ENCODE measurements at places on chromosomes 13 and 19.
A peak's percentile ranks its signal among the peaks of the same experiment; 100 is the strongest.

DNA sequence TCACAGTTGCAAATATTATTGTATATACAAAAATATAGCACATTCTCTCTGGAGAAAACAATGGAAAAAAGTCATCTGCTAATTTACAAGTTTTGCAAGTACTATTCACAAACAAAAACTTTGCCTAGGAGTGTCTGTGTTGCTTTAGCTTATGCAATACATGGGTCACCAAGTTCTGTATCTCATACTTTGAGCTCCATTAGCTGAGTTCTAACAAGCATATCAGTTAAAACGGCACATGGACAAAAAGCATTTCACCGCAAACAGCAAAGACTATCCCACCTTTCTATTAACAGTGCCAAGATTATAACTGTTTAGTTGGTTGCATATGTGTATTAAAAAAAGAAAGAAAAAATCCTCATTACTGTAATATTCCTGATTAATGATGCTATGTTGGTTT, 4.6 kb downstream of the SPRY2 start:
- H3K36me3 ChIP-seq: no peaks in the 10 kb centered on the region
- peaks cover 5% of the 10 kb centered on the region for H3K27me3 ChIP-seq
- no peak for DNase-seq
- peaks cover 5% of the 10 kb centered on the region for H3K4me1 ChIP-seq
- H3K4me3 ChIP-seq: no peak overlapping the region

DNA sequence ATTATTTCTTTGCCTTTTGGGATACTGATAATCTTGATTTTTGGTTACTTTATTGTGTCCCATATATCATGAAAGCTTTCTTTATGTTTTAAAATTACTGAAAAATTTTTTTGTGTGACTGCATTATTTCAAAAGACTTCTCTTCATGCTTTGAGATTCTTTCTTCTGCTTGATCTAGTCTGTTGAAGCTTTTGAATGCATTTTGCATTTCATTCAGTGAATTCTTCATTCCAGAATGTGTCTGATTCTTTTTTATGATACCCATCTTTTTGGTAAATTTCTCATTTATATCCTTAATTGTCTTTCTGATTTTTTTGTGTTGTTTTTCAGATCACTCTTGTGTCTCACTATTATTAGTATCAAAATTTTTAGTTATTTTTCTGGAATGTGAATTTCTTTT, 210.1 kb downstream of the GGACT start:
- DNase-seq: no peak
- no peaks in the 10 kb centered on the region for H3K27me3 ChIP-seq
- H3K4me1 ChIP-seq: peaks cover 5% of the 10 kb centered on the region

DNA sequence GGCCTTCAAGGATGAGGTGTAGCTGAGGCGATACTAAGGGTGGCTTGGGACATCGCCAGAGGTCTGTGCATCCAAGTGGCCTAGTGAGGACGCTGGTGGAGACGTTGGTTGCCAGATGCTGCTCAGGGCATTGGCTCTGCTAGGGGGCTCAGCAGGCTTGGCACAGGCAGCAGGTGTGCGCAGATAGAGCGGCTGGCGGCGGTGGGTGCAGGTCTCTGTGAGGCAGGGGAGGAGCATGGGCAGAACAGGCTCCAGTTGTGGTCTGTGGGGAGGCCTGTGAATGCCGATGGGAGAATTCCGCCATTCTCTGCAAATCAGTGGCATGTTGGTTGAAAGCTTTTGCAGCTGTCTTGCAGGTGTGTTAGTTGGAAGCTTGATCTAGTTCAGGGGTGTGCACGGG, 21.2 kb downstream of the PRAM1 start:
- no peaks in the 10 kb centered on the region for H3K27me3 ChIP-seq
- H3K27ac ChIP-seq: peak overlapping the region; percentile 87
- peaks cover 72% of the 10 kb centered on the region for H3K4me1 ChIP-seq
- DNase-seq: no peak

- H3K4me3 ChIP-seq: no peak overlapping the region
- DNase-seq: no peak
- no peaks in the 10 kb centered on the region for H3K4me1 ChIP-seq
- H3K27me3 ChIP-seq: peaks cover 52% of the 10 kb centered on the region
These were observed 75.5 kb downstream of the COL4A1 start for GRCh38 chr13:110231348-110232047.

- DNase-seq: peak; percentile 33
- H3K27ac ChIP-seq: peak overlapping the region; percentile 84
- peaks cover 64% of the 10 kb centered on the region for H3K36me3 ChIP-seq
- H3K27me3 ChIP-seq: no peaks in the 10 kb centered on the region
- H3K4me3 ChIP-seq: peak overlapping the region; percentile 87
- H3K4me1 ChIP-seq: peaks cover 46% of the 10 kb centered on the region
These were observed 2.3 kb downstream of the TFDP1 start for GRCh38 chr13:113586661-113587479.

DNA sequence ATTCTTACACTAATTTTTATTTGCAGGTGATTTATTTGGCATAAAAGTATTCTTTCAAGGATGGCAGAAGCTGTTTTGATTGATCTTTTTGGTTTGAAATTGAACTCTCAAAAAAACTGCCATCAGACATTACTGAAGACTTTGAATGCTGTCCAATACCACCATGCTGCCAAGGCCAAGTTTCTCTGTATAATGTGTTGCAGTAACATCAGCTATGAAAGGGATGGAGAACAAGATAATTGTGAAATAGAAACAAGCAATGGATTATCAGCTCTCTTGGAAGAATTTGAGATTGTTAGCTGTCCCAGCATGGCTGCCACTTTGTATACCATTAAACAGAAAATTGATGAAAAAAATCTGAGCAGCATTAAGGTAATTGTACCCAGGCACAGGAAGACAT, 1.2 kb downstream of the LACC1 start:
- no peak overlapping the region for H3K4me3 ChIP-seq
- H3K4me1 ChIP-seq: peaks cover 32% of the 10 kb centered on the region
- DNase-seq: no peak
- H3K27ac ChIP-seq: no peak overlapping the region
- H3K27me3 ChIP-seq: peaks cover 22% of the 10 kb centered on the region
- peaks cover 5% of the 10 kb centered on the region for H3K36me3 ChIP-seq

GRCh38 chr19:44732235-44733014, 16.1 kb upstream of the BCL3 start:
- no peaks in the 10 kb centered on the region for H3K27me3 ChIP-seq
- no peak overlapping the region for H3K4me3 ChIP-seq
- H3K36me3 ChIP-seq: no peaks in the 10 kb centered on the region
- H3K4me1 ChIP-seq: peaks cover 20% of the 10 kb centered on the region
- DNase-seq: no peak

DNA sequence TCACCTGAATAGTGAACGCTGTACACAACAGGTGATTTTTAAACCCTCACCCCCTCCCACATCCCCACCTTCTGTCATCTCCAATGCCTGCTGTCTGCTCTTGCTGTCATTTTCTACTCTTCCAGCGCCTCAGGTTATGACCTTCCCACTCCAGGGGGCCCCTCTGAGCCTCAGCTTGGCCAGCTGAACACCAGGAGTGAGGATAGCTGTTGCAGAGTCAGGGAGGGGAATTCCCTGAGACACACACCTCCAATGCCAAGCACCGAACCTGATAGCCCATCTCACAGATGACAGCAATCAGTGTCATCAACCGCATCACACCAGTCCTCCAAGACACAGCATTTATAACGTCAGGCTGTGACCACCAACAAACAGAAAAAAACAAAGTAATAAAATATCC, 193.5 kb downstream of the ZNF536 start:
- no peak overlapping the region for H3K4me3 ChIP-seq
- DNase-seq: no peak
- H3K27ac ChIP-seq: no peak overlapping the region

DNA sequence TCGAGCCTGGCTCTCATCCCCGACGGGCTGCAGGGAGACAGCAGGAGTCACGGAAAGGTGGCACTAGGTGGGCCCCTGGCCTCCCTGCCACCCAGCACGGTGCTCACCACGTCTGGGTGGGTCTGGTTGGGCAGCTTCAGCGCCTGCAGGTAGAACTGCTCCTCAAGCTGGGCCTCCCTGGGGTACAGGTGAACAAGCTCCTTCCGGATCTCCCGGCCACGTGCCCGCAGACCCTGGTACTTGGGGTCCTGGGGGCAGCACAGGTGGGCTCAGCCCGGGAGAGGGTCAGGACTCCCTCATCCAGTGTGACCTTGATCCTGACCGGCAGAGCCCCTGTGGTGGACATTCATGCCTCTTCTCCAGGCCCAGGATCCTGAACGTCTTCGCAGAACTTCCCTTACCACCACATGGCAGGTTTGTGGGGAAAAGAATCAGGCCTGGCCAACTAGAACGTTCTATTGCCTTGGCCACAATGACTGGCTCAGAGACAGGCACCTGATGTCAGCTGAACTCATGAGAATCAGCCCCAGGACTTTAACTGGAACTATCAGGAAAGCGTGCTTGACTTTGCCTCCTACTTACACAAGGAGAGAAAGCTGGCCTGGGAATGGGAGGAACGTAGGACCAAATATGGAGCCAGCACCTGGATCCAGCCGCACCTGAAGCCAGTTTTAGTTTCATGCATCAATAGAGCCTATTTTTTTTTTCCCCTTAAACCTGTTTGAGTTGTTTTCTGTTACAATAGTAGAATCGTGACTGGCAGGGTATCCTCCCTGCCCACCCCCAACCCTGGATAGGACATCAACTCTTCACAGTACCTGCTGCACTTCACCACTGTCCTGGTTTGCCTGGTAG, 8.9 kb downstream of the SARS2 start:
- no peaks in the 10 kb centered on the region for H3K27me3 ChIP-seq
- DNase-seq: no peak
- no peaks in the 10 kb centered on the region for H3K4me1 ChIP-seq
- H3K4me3 ChIP-seq: no peak overlapping the region
- peaks cover 55% of the 10 kb centered on the region for H3K36me3 ChIP-seq

DNA sequence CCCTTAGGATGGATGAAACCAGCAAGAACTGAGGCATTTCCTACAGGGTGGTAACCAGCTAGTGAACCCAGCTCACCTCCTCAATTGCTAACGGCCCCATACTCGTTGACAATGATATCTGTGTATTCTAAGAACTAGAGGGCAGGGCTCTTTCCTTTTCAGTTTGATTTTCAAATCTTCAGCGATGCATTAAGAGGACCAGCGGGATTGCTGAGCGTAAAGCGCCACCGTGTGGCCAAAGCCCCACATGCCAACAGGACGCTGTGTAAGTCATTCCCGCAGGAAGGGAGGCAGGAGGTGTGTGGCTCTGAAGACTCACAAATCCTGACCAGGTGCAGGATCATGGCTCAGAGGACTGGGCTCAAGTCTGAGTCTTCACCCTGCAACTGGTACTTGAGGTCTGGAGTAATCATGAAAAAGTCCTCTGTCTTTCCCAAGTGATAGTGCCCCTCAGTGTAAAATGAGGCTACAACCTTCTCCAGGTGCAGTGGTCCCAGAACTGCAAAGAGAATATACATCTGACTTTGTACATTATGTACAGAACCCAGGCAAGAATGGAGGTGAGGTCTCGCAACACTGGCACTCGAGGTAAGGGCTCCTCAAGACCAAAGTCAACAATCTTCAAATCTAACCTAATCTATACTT, 40.9 kb downstream of the C13orf42 start:
- no peak overlapping the region for H3K27ac ChIP-seq
- no peak overlapping the region for H3K4me3 ChIP-seq
- peaks cover 7% of the 10 kb centered on the region for H3K4me1 ChIP-seq
- DNase-seq: peak; percentile 85

- no peak overlapping the region for H3K27ac ChIP-seq
- no peaks in the 10 kb centered on the region for H3K36me3 ChIP-seq
- DNase-seq: no peak
- no peak overlapping the region for H3K4me3 ChIP-seq
- peaks cover 54% of the 10 kb centered on the region for H3K4me1 ChIP-seq
These were observed 22.5 kb upstream of the NDFIP2 start for GRCh38 chr13:79458436-79458835.

DNA sequence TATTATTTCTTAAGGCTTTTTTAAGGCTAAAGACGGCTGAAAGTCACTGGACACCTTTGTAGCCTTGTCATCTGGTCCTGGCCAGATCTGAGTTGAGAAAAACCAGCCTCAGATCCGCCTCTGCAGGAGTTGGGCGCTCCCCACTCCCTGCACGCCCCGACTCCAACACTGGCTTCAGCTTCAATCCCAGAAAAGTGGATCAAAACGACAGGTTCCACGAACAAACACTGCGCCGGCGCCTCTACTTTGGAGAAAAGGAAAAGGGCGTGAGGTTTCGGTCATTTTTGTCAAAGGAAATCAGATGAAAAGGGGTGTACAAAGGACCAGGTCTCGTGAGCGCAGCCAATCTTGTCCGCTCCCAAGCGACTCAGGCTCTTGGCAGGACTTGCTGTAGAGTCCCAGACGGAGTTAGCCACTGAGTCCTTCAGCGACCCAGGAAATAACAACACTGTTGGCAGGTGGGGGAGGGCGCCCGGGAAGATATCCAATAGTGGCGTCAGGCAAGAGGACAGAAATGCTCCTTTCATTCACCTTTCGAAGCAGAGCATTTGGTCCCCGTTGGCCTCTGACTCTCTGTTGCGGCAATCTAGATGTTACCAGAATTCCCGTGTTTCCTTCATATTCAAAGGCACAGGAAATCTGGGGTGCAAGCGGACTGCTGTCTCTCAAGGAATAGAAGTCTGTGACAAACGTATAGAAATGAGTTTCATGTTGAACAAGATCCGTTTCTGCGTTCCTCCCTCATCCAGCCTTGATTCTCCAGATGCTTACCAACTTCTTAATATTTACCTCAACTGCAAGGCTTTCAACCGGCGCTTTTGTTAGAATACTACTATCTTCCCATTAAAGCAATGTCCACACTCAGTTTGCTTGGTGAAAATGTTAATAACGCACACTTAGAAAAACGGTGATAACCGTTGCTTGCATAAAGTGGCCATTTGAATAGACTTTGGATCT, 1.8 kb upstream of the CCNA1 start:
- no peak overlapping the region for H3K4me3 ChIP-seq
- DNase-seq: no peak
- peaks cover 14% of the 10 kb centered on the region for H3K4me1 ChIP-seq
- no peak overlapping the region for H3K27ac ChIP-seq
- H3K36me3 ChIP-seq: no peaks in the 10 kb centered on the region

- H3K4me1 ChIP-seq: no peaks in the 10 kb centered on the region
- H3K27ac ChIP-seq: no peak overlapping the region
- no peaks in the 10 kb centered on the region for H3K36me3 ChIP-seq
- H3K4me3 ChIP-seq: no peak overlapping the region
- no peak for DNase-seq
These were observed 62.9 kb downstream of the TRPC4 start for GRCh38 chr13:37806666-37807065.

- H3K4me3 ChIP-seq: peak overlapping the region; percentile 6
- H3K27ac ChIP-seq: no peak overlapping the region
- no peak for DNase-seq
- no peaks in the 10 kb centered on the region for H3K36me3 ChIP-seq
These were observed 6.8 kb downstream of the F2RL3 start for GRCh38 chr19:16895467-16896145.

- H3K4me3 ChIP-seq: no peak overlapping the region
- H3K4me1 ChIP-seq: no peaks in the 10 kb centered on the region
- DNase-seq: no peak
- no peaks in the 10 kb centered on the region for H3K27me3 ChIP-seq
- H3K27ac ChIP-seq: no peak overlapping the region
- peaks cover 3% of the 10 kb centered on the region for H3K36me3 ChIP-seq
These were observed 284.4 kb downstream of the DIAPH3 start for GRCh38 chr13:59879281-59879680.

GRCh38 chr13:36125841-36126240, 5.3 kb downstream of the DCLK1 start:
- H3K27me3 ChIP-seq: peaks cover 20% of the 10 kb centered on the region
- H3K4me1 ChIP-seq: no peaks in the 10 kb centered on the region
- no peak for DNase-seq
- H3K36me3 ChIP-seq: no peaks in the 10 kb centered on the region
- no peak overlapping the region for H3K27ac ChIP-seq
- H3K4me3 ChIP-seq: no peak overlapping the region
